GM04503 (cell line): ENCODE measurements at places on chromosomes 11 and 22.
A peak's percentile ranks its signal among the peaks of the same experiment; 100 is the strongest.

GRCh38 chr22:22909605-22910271 is 22.1 kb downstream of the IGLL5 start:
- DNase-seq = no peak

DNA sequence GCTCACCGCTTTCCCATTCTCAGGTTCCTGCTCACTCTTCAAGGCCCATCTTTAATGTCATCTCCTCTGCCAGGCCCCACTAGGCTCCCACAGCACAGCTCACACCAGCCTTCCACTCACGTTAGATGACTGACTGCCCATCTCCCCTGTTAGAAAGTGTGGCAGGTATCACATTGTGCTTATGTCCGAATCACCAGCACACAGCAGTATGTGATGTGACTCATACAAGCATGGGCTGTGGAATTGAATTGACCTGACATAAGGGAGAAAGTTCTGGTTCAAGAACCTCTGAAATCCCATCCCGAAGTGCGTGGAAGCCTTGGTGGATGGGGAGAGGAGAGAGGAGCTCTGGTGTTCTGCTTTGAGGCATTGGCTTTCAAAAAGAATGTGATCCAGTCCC is 6.5 kb downstream of the VSTM5 start:
- DNase-seq = no peak

- DNase-seq = no peak
Observed at GRCh38 chr22:20128902-20129746, 2.5 kb upstream of the ZDHHC8 start.

DNA sequence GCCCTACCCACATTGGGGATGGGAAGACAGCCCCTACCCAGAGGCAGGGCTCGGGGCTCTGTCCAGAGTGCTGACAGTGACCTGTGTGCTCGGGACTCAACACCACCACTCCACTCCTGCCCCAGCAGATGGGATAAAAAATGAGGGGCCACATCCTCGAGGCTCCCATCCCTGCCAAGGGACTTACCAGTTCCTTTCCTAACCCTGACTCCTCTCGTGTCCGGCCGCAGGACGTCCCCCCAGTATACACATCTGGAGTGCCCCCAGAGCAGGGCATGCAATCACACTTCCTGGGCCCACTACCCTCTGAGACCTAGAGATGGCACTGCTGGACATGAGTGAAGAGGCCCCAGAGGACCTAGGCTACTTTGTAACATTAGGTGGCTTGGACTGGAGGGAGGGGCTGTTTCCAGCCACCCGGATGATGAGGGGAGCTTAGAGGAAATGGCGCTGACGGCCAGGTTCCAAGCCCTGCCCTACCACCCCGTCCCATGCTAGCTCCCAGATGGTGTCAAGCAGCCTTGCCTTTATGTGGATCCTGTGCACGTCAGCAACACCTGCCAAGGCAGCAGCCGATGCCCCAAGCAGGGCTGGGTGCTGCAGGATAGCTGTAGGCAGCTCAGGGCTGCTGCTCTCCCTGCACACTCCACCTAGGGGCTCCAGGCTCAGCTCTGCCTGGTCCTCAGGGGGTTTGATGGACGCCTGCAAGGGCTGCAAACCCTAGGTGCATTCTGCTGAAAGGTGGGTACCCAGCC is 86.6 kb downstream of the DGCR2 start:
- DNase-seq = no peak

DNA sequence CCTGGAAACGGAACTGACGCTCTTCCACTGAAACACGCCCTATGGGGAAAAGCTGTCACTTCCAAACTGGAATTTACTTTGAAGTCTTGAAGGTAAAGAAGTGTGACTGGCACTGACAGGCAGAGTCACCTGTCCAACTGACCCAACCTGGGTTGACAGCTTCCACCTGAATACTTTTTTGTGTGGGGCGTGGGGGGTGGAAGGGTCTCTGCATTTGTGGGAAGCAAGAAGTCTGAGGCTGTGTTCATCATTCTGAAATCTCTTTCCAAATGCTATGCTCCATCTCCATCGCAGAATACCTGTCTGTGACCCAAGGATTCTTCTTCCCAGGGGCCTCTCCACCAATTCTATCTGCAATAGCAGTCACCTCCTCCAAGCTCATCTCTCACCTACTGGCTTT is 7.8 kb downstream of the IFT27 start:
- DNase-seq = no peak

GRCh38 chr22:26753125-26753862 is 95.9 kb downstream of the MIAT start:
- DNase-seq = no peak

GRCh38 chr22:29122041-29122440 is 49.2 kb downstream of the KREMEN1 start:
- no peak for DNase-seq

- DNase-seq = no peak
Observed at GRCh38 chr11:117607449-117607848, 189.6 kb downstream of the DSCAML1 start.

DNA sequence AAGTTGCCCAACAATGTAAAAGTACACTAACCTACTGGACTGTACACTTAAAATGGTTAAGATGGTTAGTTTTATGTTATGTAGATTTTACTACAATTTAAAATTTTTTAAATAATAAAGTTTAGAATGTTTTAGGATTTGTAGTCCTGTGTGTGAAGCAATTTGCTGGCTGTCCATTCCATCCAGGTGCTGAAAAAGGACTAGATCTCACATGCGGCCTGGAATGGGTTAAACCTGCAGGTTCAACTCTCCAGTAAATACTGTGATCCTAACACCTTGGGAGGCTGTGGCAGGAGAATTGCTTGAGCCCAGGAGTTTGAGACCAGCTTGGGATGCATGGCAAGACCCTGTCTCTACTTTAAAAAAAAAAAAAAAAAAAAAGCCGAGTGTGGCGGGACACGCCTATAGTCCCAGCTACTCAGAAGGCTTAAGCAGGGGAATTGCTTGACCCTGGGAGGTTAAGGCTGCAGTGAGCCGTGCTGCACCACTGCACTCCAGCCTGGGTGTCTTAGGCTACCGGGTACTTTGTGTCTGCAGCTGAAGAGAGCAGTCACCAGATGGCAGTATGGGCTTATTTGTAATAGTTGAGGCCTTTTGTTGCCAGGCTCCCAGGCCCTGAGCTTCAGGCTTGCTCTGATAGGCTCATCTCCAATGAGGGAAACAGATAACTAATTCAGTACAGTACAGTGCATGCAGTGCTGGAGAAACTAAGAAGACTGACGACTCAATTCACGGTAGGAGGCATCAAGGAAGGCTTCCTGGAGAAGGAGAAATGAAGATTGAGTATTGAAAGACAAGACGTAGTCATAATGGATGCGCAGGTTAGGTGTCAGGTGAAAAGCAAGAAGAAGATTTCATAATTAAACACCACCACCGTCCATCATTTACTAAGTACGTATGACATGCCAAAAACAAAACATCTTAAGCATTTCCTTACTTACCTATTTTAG is 64.7 kb upstream of the ASPHD2 start:
- peak; percentile 16 for DNase-seq

GRCh38 chr11:131662317-131662972 is 292.0 kb downstream of the NTM start:
- no peak for DNase-seq

- DNase-seq = no peak
Observed at GRCh38 chr22:25363474-25363873, 144.0 kb downstream of the CRYBB2 start.

DNA sequence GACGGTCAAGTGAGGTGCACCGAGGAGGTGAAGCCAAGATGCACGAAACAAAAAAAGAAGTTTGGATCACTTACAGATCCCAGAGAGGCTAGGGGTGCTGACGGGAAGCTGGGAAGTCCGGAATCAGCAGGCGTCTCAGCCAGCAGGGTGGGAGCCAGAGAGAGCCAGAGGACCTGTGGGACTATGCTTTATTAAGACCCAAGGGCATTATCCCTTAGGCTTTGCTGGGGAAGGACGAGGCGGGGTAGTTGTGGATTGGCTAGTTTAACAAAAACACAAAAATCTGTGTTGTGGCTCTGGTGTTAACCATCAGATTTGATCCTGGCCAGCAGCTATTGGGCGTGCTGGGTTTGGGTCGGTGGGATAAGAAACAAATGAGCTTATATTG is 427.1 kb downstream of the DYNC2H1 start:
- no peak for DNase-seq

GRCh38 chr11:95229199-95229992 is 1.6 kb downstream of the SESN3 start:
- no peak for DNase-seq

GRCh38 chr11:99065121-99065520 is 44.4 kb downstream of the CNTN5 start:
- no peak for DNase-seq

DNA sequence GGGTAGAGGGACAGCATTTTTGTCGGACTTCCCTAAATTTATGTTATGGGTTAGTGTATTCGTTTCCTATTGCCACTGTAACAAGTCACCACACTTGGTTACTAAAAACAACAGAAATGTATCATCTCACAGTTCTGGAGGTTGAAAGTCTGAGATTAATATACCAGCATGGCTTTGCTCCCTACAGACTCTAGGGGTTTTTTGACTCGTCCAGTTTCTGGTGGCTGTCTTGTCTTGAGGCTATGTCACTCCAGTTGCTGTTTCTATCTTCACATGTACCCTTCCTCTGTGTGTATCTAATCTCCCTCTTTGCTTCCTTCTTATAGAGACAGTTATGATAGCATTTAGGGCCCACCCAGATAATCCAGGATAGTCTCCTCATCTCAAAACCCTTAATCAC is 9.1 kb upstream of the CCDC179 start:
- no peak for DNase-seq

DNA sequence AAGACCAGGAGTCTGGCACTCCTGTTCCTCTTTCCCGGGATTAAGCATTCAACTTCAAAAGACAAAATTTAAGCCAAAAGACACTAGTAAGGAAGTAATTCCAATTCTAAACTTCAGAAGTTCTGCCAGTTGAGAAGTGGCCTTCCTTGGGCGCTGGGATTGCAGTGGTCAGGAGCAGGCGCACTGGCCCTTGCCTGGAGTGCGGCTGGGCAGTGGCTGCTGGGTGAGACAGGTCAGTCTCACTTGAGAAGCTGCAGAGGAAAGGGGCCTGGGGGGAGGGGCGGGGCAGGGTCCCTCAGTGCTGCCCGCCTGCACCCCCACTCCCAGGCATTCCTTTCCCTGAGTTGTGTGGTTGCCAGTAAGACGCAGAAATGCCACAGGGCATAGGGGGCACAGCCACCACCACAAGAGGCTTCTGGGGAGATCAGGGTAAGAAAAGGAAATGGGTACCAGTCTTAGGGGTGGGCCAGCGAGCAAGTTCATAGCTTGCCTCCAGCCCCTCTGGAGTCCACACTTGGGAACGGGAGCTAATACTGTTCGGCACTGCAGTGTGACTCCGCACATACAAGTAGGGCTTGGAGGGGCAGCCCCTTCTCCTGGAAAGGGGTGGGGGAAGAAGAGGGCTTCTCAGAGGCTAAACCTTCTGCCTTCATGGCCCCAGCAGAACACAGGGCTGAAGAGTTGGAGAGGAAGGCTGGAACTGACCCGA is 5.5 kb downstream of the MRPL49 start:
- no peak for DNase-seq

DNA sequence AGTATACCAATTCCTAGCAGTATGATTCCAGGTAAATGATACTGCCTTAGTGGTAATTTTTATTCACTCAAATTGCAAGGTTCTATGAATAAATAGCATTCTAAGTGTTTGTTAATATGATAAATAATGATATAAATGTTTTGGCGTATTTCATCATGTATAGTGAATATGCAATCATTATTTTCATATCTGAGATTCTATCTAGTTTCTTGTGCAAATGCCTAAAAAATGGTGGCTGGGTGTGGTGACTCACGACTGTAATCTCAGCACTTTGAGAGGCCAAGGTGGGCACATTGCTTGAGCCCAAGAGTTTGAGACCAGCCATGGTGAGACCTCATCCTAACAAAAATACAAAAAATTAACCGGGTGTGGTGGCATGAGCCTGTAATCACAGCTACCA is 13.9 kb downstream of the HIPK3 start:
- DNase-seq = no peak

DNA sequence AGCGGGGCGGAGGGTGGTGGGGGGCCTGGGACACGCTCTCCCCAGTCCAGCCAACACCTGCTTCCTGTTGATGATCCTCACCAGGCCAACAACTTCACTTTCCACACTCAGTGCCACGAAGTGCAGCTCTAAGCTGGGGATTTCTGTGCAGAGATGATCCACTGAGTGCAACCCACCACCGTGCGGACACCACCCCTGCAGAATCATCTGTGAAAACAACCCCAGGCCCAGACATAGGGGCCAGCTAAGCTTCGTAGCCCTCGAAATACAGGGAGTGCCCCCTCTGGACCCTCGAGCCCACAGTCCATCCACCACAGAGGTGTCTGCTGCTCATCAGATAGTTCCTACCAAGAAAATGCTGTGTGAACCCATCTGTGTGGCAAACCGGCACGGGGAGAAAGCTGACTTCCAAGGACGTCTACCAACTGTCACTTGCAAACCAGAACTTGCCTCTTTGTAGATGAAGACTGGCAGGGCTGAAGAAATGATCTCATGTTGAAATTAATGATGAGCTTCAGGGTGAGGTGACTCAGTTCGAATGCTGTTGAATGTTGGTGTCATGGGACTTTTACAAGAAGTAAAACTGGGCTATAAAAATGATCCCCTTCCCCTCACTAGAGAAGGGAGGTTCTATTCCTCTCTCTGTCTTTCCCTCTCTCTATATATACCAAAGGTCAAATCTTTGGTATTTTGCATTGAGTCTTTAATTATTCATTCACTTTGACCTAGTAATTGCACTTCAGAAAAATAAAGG is 73.4 kb downstream of the MYEOV start:
- DNase-seq = no peak

- DNase-seq = no peak
Observed at GRCh38 chr11:78325274-78325781, 92.3 kb downstream of the GAB2 start.

DNA sequence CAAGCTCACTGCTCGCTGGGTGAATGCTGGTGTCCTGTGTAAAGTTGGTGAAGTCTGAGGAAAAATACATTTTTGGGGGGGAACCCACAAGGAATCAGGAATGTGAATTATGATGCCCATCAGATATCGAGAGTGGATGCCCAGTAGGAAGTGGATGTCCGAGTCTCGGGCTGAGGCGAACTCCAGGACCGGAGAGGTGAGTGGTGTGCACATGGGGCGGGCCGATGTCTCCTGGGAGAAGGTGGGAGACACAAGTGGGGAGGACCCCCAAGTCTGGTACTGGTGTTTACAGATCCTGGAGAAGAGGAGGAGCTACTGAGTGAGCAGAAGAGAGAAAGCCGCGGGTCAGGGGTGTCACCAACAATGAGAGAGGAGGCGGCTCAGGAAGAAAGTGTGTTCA is 19.2 kb upstream of the APOBEC3A start:
- DNase-seq = no peak

DNA sequence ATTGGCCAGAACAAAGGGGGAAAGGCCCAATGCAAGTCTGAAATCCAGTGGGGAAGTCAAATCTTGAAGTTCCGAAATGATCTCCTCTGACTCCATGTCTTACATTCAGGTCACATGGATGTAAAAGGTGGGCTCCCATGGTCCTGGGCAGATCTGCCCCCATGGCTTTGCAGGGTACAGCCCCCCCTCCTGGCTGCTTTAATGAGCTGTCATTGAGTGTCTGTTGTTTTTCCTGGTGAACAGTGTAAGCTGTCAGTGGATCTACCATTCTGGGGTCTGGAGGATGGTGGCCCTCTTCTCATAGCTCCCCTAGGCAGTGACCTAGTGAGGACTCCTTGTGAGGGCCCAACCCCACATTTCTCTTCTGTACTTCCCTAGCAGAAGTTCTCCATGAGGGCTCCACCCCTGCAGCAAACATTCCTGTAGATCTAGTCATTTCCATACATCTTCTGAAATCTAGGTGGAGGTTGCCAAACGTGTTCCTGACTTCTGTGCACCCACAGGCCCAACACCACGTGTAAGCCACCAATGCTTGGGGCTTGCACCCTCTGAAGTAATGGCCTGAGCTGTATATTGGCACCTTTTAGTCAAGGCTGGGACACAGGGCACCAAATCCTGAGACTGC is 9.3 kb downstream of the CARD18 start:
- DNase-seq = no peak

GRCh38 chr11:76659672-76660532 is 10.6 kb downstream of the LRRC32 start:
- no peak for DNase-seq
